ENCODE measurements at places on chromosomes 16 and 17.
A peak's percentile ranks its signal among the peaks of the same experiment; 100 is the strongest.

- no peak for DNase-seq
Observed at GRCh38 chr16:29318037-29318436, 88.5 kb downstream of the NPIPB11 start.

DNA sequence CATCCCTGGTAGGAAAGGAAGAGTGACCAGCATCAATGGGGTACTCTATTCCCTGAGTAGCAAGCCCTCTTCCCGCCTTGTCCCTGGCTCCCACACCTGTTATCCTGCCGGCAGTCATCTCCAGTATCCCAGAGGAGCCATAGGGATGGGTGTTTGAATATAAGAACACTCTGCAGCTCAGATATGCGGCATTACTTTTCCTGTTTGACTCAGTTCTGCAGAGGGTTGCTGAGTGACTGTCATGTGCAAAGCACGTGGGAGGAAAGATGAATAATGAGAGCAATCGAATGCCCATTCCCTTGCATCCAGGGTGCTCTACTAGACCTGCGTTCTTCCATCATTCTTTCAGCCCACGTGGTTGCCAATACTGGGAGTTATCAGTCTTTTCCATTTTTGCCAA lies 115.1 kb downstream of the PRKCB start:
- no peak for DNase-seq

- peak; percentile 49 for DNase-seq
Observed at GRCh38 chr17:40415390-40415789, 2.3 kb downstream of the TOP2A start.

GRCh38 chr17:50575581-50576210 lies 15.2 kb downstream of the CACNA1G start:
- no peak for DNase-seq

GRCh38 chr16:11481987-11482386 lies 104.7 kb downstream of the LITAF start:
- no peak for DNase-seq

DNA sequence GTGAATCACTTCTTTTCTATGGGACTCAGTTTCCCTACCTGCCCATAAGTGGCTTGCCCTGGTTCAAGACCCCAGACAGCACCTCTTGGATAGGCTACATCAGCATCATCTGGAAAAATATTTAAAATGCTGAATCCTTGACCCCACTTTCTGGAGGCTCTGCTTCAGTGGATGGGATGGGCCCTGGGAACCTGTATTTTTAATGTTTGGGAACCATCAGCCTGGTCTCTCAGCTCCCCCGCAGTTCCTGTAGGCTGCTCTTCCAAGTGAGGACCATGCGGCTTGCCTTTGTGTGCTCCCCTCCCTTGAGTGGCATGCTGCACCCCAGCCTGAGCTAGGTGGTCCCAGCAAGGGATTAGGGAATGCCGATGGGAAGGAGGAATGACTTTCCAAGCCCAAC lies 68.3 kb upstream of the CRHR1 start:
- DNase-seq = no peak

DNA sequence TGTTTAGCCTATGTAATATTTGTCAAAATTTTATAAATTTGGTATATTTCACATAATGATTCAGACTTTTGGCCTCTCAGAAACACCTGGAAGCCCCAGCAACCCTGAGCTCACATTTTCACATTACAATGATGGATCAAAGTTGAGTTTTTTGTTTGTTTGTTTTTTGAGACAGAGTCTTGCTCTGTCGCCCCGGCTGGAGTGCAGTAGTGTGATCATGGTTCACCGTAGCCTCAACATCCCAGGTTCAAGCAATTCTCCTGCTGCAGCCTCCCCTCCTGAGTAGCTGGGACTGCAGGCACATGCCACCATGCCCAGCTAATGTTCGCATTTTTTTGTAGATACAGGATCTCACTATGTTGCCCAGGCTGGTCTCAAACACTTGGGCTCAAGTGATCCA lies 10.6 kb upstream of the VAT1L start:
- no peak for DNase-seq

- no peak for DNase-seq
Observed at GRCh38 chr16:8109510-8110369, 480.6 kb downstream of the TMEM114 start.

DNA sequence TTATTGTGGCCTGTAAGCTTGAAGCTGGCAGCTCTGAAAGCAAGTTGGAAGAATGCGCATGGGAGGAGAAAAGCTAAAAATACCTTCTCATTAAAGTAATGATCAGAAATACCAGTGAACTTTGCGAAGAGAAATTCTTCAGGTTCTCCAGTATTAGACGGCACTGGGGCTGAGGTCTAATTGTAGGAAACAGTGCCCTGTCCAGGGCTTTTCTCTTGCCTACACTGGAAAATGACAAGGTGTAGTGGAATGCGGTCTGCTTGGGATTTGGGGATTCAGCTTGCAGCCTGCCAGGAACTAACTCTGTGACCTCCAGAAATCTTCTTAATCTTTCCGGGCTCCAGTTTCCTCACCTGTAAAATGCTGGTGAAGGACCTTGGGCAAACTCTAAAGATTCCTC lies 53.3 kb upstream of the KCNJ16 start:
- no peak for DNase-seq

DNA sequence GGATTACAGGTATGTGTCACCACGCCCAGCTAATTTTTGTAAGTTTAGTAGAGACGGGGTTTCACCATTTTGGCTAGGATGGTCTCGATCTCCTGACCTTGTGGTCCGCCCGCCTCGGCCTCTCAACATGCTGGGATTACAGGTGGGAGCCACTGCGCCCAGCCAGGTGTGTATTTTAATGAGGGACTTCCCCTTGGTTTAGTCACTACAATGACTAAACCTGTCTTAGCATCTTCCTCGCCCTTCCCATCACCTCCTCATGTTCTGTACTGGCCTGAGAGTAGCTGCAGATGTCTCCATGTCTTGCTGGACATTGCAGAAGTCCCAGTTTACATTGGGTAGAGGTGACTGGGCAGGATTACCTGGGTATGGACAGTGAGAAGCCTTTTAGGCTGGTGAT lies 9.6 kb downstream of the SLC7A6 start:
- DNase-seq = no peak

- DNase-seq = peak; percentile 91
Observed at GRCh38 chr17:68613739-68614298, 12.7 kb upstream of the FAM20A start.

GRCh38 chr16:50614955-50615724 lies 66.0 kb downstream of the SNX20 start:
- no peak for DNase-seq

DNA sequence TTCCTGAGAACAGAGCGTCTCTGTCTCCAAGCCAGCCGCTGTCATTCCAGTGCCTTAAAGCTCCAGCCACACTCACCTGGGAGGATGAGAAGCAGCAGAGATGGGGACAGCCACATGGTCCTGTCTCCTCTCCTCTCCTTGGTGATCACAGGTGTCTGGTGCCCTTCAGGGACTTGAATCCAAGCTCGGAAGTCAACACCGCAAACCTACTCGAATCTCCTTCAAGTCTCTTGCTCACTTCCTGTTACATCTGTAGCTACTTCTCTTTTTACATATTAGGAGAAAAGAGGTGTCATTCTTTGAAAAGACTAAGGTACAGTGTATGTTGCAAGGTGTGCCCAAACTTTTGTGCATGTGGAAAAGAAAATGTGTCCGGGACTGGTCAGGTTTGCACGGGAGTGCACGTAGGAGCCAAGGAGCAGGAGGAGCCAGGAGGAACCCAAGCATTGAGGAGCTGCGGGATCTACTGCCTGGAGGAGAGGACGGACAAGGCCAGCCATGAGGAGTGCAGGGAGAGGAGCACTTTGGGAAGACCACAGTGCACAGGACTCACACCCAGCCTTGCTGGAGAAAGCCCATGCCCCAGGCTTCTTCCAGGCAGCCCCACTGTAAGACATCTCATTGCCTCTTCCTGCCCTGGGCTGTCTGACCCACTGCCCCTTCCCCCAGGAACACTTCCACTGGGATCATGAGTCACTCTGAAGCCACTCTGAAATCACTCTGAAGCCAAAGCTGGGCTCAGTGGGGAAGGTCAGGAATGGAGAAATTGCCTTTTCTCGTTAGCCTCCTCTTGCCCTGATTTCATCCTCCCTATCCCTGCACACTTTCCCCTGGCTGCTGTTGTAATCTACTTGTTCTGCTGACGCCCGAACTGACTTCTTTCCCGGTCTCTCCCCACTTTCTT lies at the start of gene CD300LD:
Gene CD300LD, minus strand, starts transcription at position 197 of the 904 bp plus-strand sequence. Its CDS starts 81 bp downstream, at position 116.
- DNase-seq = no peak

DNA sequence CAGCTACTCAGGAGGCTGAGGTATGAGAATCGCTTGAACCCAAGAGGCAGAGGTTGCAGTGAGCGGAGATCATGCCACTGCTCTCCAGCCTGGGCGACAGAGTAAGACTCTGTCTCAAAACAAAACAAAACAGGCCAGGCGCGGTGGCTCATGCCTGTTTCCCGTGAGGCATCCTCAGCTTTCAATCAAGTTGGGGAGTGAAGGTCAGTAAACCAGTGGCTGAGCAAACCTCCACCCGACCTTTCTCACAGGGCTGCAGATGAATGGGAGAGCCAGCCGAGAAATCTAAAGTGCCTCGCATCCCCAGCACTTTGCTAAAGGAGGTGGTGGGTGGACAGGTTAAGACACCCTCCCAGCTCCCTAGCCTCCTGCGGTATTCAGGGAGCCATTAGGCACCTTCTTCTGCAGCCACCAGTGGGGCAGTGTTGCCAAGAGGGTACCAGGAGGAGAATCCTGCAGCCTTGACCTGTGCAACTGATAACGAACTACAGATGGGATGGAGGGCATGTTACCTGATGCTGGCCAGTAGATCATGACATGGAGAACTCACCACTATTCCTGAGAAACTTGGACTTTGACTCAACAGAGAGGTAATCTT lies 59.0 kb downstream of the KPNA2 start:
- no peak for DNase-seq

DNA sequence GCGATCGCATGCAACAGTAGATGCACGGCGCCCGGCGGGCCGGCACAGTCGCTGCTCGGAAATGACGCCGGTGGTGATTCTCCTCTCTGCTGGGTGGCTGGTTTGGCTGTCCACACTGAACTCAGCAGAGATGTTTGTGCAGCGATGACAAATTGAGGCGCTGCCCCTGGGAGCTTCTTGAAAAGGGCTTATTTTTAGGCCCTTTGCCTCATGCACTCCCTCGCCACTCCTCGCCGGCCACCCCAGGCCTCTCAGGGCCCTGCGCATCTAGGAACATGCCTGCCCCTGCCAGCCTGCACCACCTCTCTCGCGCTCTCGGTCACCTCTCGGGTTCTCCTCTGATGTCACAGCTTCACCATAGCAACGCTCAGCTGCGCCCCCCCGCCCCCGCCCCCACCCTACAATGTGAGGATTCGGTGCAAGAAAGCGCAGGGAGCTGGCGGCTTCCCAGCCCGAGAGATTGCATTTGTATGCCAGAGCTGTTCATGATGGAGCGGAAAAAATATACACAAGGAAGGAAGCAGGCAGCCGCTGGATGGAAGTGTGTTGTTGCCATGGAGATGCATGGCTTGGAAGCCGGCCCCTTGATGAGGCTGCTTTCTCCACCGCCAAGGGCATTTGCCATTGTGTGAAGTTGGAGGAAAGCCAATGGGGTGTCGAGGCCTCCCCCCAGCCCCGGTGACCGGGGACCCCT lies 81.3 kb upstream of the PLCG2 start:
- no peak for DNase-seq

GRCh38 chr17:66423056-66423955 lies 120.9 kb downstream of the PRKCA start:
- peak; percentile 6 for DNase-seq

DNA sequence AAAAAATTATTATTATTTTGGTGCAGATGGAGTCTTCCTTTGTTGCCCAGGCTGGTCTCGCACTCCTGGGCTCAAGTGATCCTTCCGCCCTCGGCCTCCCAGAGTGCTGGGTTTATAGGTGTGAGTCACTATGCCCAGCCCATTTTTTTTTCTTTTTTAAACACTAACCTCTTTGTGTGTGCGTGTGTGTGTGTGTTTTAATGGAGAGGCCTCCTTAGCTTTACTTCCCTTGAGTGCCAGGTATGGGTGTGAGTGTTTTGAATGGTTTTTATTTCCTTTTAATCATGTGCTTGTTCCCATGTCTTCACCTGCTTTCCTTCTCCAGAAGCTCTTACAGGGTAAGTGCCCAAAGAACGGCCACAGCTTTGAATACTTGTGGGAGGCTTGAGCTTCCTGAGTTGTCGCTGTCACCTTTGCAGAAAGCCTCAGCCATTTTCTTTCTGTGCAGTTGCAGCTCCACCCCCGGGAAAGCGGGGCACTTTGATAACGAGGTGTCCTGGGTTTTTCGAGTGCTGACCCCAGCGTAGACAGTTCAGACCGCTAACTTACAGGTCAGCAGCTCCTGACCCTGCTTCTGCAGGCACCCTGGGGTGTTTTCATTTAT lies 22.6 kb downstream of the AKAP1 start:
- no peak for DNase-seq

- no peak for DNase-seq
Observed at GRCh38 chr17:42282478-42283080, 5.7 kb upstream of the STAT5A start.

DNA sequence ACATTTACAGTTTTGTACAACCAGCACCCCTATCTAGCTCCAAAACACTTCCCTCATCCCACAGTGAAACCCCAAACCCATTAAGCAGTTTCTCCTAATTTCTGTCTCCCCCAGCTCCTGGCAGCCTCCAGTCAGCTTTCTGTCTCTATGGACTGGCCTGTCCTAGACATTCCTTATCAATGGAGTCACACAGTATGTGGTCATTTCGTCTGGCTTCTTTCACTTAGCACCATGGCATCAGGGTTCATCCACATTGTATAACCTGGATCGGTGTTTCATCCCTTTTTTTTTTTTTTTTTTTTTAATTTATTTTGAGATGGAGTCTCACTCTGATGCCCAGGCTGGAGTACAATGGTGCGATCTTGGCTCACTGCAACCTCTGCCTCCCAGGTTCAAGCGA lies 68.5 kb downstream of the ZDHHC7 start:
- no peak for DNase-seq

DNA sequence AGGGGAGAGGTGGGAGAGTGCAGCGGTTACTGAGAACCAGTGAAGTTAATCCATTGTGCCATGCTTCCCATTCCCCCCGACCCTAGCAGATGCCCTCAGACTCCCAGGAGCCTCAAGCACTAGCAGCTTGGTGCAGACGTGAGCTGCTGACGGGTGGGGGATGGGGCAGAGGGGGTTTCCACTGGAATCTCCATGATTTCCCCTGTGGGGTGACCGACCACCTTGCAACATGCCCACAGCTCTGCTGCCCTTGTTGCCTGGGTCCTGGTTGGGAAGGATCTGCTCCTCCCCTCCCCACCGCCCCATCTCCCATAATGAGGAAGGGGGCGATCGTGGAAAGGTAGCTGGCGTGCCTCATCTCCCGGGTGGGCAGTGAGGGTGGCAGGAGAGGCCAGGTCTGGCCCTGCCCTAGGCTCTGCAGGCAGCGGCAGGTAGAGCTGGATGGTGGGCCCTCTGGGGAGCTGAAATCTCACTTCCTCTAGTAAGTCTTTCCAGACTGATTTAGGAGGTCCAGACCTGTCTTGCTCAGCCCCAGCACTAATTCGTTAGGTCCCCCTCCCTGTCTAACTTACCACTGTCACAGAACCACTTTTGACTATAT lies 9.6 kb downstream of the FLOT2 start:
- DNase-seq = no peak
